Astrocyte of the hippocampus (primary cell): ENCODE measurements at places on chromosomes 3 and 15.

- no peak for DNase-seq
These were observed 20.5 kb upstream of the IQSEC1 start for GRCh38 chr3:13093687-13094086.

- peak; percentile 79 for DNase-seq
These were observed 26.2 kb downstream of the TRAK1 start for GRCh38 chr3:42117175-42118008.

GRCh38 chr15:92079047-92079446 is 225.5 kb downstream of the SLCO3A1 start:
- DNase-seq: no peak

DNA sequence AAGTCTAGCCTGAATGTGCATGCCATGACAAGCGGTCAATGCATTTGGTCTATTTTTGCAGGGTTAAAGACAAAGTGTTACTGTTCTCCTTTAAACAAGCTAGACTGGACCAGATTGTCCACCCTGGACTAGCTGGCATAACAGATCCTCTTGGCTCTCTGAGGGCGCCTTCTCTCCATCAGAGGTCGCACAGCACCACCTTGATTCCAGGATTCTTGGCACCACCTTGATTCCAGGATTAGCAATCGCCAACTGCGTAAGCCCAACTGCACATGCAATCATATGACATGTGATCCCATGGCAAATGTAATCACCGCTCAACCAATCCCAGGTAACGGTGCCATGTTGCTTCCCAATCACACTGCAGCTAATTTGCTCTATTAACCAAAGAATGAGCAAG is 98.6 kb downstream of the OXNAD1 start:
- no peak for DNase-seq

- DNase-seq: no peak
These were observed 91.7 kb upstream of the LPP start for GRCh38 chr3:188062216-188062615.

- peak; percentile 27 for DNase-seq
These were observed 61.9 kb upstream of the ROPN1 start for GRCh38 chr3:124053871-124054270.
